Spinal cord (tissue), 10 donors: ENCODE measurements at places on chromosomes 3 and 15. TPM values are rescaled to one million over a fixed set of nuclear protein-coding genes. Genes with fewer than 3 reads are reported as not detected.

SNRPN gene
- total RNA-seq, result 482 TPM

FBXL22 gene
- total RNA-seq, result 0.83 TPM

DNA sequence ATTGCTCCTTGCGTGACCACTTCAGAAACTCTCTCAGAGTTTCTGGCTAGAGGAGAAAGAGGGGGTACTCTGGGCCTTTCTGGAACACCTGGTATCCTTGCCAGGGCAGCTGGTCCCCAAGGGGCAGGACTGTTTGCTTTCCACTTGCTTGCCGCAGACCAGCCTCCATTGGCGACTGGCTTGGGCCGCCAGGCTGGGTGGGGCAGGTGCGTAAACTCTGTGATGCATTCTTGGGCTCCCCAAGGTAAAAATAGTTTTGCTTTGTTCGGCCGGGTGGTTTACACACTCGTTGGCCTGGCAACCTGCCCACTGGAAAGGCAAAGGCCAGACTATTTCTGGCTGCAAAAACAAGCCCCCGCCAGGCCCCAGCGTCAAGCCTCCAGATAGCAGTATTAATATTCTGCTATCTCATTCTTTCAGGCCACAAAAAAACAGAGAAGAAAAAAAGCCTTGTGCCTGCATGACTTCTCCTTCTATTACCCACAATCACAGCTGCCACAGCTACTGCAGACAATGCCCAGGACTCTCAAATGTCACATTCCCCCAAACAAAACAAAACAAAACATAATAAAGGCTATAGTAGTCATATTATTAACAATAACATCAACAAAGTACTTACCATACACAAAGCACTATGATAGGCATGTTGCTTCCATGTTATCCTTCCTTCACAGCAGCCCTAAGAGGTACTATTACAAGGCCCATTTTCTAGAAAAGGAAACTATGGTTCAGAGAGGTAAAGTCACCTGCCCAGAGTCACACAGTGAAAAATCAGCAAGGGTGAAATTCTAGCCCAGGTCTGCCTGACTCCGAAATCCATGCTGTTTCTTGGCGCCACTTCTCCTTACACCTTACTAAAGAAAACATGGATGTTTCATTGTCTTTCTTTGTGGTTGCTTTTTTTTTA is 14.0 kb upstream of the SSUH2 start:
- peaks cover 24% of the 10 kb centered on the region for H3K4me1 ChIP-seq
- peak; percentile 30 for DNase-seq
- no peaks in the 10 kb centered on the region for H3K36me3 ChIP-seq
- H3K27ac ChIP-seq, result peak overlapping the region; percentile 40
- H3K27me3 ChIP-seq, result no peaks in the 10 kb centered on the region

DNA sequence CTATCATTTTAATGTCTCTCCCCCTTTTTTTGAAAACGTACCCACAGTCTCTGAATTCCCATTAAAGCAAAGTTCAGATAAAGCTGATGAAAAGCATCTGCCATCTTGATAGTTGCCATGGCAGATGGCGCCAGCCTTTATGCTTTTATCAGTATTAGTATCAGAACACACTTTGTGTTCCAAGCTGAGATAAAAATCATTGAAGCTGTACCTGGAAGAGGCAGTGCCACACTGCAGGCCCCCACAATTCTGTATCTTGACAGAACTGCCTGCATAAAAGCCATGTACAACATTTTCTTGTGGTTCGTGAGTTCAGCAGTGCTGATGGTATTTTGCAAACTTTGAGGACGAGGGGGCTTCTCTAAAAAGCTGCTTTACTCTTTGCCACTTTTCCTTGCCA is 311.7 kb downstream of the SATB1 start:
- no peaks in the 10 kb centered on the region for H3K27me3 ChIP-seq
- H3K4me1 ChIP-seq, result no peaks in the 10 kb centered on the region
- no peaks in the 10 kb centered on the region for H3K36me3 ChIP-seq
- H3K4me3 ChIP-seq, result no peak overlapping the region

PCSK6 gene
- 12.3 TPM for total RNA-seq

GRCh38 chr15:81914734-81915256 is 131.0 kb downstream of the MEX3B start:
- H3K4me3 ChIP-seq, result no peak overlapping the region
- no peak overlapping the region for H3K27ac ChIP-seq
- H3K4me1 ChIP-seq, result peaks cover 15% of the 10 kb centered on the region

DNA sequence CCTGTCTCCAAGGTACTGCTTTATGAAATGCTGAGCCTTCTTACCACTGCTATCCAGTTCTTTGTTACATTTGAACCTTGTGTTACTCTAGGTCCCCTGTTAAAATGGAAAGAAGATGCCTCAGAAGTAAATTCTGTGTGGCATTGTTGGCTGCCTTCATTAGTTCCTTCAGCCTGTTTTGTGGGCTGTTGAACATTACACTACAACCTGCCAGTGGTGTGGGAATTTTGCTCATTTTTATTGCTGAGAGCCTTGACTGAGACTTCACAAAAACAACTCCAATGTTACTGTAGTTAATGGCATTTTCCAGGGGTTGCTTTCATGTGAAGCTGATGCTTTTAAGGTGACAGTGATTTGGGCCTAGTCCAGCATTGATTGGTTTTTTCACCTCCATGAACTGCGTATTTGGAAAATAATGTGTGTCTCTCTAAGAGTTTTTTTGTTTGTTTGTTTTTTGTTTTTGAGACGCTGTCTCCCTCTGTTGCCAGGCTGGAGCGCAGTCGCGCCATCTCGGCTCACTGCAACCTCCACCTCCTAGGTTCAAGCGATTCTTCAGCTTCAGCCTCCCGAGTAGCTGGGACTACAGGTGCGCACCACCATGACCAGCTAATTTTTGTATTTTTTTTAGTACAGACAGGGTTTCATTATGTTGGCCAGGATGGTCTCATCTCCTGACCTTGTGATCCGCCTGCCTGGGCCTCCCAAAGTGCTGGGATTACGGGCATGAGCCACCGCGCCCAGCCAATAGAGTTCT is 4.3 kb downstream of the MAPK6 start:
- DNase-seq, result no peak
- no peaks in the 10 kb centered on the region for H3K27me3 ChIP-seq
- H3K36me3 ChIP-seq, result no peaks in the 10 kb centered on the region
- no peak overlapping the region for H3K27ac ChIP-seq
- no peak overlapping the region for H3K4me3 ChIP-seq
- peaks cover 17% of the 10 kb centered on the region for H3K4me1 ChIP-seq

DNA sequence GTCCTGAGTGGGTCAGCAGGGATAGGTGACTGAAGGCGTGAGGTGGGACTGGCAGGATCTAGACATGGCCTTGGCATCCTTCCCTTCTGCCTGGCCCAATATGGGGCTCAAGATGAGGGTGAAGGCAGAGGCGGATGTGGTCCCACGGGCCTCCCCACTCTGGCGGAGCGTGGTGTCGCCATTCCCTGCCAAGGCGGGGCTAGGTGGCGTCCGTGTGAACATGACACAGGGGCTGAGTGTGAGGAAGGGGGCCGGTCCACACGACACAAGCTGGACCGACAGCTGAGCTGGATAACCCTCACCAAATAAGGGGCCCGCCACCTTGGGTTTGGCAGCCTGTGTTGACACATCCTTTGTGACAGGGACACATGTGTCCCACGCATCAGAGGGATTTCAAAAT is 43.1 kb downstream of the ZNF710 start:
- H3K27ac ChIP-seq, result no peak overlapping the region
- peaks cover 68% of the 10 kb centered on the region for H3K4me1 ChIP-seq
- peaks cover 15% of the 10 kb centered on the region for H3K36me3 ChIP-seq
- DNase-seq, result no peak
- H3K27me3 ChIP-seq, result no peaks in the 10 kb centered on the region

GRCh38 chr3:64687781-64688604 is at the start of gene ADAMTS9:
Gene ADAMTS9, minus strand, starts transcription at chr3:64688000. Its CDS starts 343 bp downstream, at chr3:64687657.
- H3K27me3 ChIP-seq, result peaks cover 43% of the 10 kb centered on the region
- peak within 1 kb of the TSS; percentile 87 for H3K4me3 ChIP-seq
- H3K4me1 ChIP-seq, result peaks cover 31% of the 10 kb centered on the region
- H3K36me3 ChIP-seq, result no peaks in the 10 kb centered on the region
- DNase-seq, result no peak

DNA sequence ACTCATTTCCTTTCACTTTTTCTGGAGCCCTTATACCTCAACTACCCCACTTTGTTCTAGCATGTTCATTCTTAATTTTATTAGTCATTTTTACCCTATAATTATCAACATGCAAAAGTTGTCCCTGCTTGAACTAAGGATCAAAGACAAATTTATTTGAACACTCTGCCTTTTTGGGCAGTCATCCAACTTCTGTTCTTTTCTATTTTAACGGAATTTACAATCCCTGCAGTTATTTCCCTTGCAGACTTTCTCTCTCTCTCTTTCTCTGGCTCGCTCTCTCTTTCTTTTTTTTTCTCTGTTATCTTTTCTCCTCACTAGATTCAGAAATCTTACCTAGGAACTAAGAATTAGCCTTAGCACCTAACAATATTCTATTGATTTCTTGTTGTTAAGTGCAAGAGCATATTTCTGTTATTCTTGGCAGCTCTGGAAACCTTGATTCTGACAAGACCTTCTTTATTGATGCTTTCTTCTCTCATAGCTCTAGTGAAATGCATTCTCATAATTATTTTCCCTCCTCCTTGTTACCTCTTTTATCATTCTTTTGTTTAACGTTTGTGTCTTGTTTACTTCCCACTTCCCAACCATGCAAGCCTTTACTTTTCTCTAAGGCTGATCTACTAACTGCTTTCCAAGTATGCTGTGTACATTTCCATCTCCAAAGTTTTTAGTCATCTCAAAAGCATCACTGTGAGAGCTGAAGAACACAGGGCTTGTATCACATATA is 951.6 kb downstream of the DIPK2A start:
- no peaks in the 10 kb centered on the region for H3K27me3 ChIP-seq
- H3K4me3 ChIP-seq, result peak overlapping the region; percentile 1
- H3K36me3 ChIP-seq, result no peaks in the 10 kb centered on the region
- peak; percentile 19 for DNase-seq

DNA sequence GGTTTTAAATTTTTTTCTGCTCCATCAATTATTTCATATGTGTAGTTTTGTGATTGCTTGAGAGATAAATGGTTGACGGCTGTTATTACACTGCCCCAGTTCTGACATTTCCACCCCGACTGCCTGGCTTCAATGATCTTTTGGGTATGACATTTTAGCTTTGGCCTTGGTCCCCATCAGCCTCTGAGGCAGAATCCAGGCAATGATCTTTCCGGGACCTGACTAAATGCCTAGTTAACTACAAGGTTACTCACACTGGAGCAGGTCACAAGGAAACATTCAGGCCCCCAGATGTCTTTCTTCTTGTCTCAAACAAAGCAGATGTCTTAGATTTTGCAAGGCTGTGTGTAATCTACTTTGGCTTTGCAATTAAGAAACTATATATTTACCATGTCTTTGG is 61.1 kb upstream of the TMCO5A start:
- DNase-seq, result no peak
- no peak overlapping the region for H3K27ac ChIP-seq
- no peaks in the 10 kb centered on the region for H3K27me3 ChIP-seq
- no peaks in the 10 kb centered on the region for H3K4me1 ChIP-seq

EXD1 gene
- 0.40 TPM for total RNA-seq

GRCh38 chr3:57959423-57960173 is 48.6 kb upstream of the FLNB start:
- DNase-seq, result no peak
- no peaks in the 10 kb centered on the region for H3K36me3 ChIP-seq
- H3K4me3 ChIP-seq, result no peak overlapping the region
- peaks cover 16% of the 10 kb centered on the region for H3K4me1 ChIP-seq
- H3K27ac ChIP-seq, result peak overlapping the region; percentile 68

DNA sequence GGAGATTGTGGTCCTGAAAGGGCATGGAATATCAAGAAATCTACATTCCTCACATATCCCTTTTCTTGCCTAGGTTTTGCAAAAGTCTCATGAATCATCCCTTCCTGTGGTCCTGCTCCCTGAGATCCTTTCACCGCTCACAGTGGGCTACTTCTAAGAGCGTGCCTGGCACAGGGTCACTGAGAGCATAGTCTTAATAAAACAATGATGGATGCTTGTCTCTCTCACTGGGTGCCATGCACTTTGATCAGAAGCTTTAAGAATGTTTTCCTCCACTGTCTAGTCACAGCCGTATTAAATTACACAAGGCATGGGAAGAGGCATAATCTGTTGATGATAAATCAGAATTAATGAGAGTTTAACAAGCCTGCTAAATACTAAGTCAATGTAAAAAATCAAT is 269.7 kb upstream of the ATP10A start:
- peaks cover 2% of the 10 kb centered on the region for H3K27me3 ChIP-seq
- H3K27ac ChIP-seq, result no peak overlapping the region
- H3K36me3 ChIP-seq, result no peaks in the 10 kb centered on the region
- H3K4me1 ChIP-seq, result no peaks in the 10 kb centered on the region

GRCh38 chr3:182909318-182910040 is 70.9 kb downstream of the DCUN1D1 start:
- H3K27me3 ChIP-seq, result no peaks in the 10 kb centered on the region
- H3K27ac ChIP-seq, result no peak overlapping the region
- H3K4me1 ChIP-seq, result no peaks in the 10 kb centered on the region
- no peak for DNase-seq
- H3K4me3 ChIP-seq, result no peak overlapping the region

DNA sequence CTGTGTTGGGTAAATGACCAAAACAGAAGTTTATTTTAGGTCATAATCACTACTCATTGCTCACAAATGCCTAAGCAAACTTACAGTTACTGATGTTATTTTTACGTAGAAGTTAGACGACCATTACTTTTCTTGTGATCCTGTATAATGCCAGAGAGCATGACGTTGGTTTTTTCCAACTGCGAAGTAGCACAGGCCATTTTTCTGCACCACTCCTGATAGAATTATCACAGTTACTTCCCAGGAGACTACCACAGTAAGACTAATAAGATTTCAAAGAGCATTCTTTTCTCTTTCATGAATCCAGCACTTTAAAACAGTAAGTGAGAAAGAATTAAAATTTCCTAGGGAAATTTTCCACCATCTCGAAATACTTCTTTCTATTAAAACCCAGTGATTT is 19.8 kb downstream of the CD200 start:
- H3K36me3 ChIP-seq, result peaks cover 5% of the 10 kb centered on the region
- H3K4me1 ChIP-seq, result no peaks in the 10 kb centered on the region
- H3K4me3 ChIP-seq, result no peak overlapping the region
- H3K27me3 ChIP-seq, result no peaks in the 10 kb centered on the region
- no peak for DNase-seq

SOX14 gene
- 0.39 TPM for total RNA-seq

GRCh38 chr15:92075764-92076163 is 222.3 kb downstream of the SLCO3A1 start:
- no peak overlapping the region for H3K27ac ChIP-seq
- H3K27me3 ChIP-seq, result no peaks in the 10 kb centered on the region
- no peaks in the 10 kb centered on the region for H3K36me3 ChIP-seq
- peaks cover 21% of the 10 kb centered on the region for H3K4me1 ChIP-seq
- no peak for DNase-seq
- no peak overlapping the region for H3K4me3 ChIP-seq

LSMEM2 gene
- not detected for total RNA-seq

DNA sequence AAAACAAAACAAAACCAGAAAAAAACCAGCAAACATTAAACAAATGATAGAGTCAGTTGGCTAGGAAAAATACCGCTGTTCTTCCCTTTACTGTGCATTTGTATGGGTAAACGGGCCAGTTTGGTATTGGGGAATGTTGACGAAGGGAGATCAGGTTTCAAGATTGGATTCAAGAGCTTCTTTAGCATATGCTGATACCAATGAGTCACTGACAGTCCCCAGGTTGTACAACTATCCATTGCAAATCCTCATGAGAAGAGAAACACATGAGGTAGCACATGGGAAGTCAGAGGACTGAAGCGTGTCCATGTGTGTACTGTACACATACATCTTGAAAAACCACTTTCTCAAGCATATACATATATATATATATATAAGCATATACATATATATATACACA is 25.6 kb downstream of the TIGIT start:
- DNase-seq, result no peak
- H3K4me3 ChIP-seq, result no peak overlapping the region
- no peaks in the 10 kb centered on the region for H3K36me3 ChIP-seq
- H3K27me3 ChIP-seq, result no peaks in the 10 kb centered on the region
- H3K27ac ChIP-seq, result no peak overlapping the region
- no peaks in the 10 kb centered on the region for H3K4me1 ChIP-seq
